ENCODE measurements at places on chromosomes 4 and X.
A peak's percentile ranks its signal among the peaks of the same experiment; 100 is the strongest.

DNA sequence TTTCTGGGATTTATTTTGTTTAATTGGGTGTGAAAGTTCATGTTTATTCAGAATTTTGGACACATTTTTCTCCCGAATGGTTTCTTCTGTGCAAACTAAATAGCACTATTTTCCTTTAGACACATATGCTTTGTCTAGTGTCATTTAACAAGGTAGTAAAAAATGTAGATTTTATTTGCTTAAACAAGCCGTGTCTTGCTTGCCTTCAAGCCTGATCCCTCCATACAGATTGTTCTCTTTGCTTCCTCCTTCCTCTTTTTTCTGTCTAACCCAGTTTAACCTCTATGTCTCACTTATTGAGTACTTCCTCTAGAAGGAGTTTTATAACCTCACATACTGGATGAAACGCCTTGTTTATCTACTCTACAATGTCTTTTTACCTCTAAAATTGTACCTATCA, 211.8 kb downstream of the NPFFR2 start:
- no peak for DNase-seq

DNA sequence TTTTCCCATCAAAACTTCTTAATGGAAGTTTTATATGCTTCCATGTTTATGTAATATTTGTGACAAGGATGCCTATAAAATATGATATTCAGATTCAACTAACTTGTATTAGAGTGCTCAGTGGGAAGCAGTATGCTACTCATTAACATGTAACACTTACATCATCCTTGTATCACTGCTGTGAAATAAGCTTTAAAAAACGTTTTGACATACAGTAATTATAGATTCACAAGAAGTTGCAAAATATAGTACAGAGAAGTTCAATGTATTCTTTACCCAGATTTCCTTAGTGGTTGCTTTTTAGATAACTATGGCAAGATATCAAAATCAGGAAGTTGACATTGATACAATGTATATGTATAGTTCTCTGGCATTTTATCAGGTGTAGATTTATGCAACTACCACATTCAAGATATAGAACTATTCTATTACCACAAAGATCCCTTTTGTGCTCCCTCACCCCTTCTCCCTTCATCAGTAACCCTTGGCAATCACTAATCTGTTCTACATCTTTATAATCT, 56.3 kb downstream of the DTHD1 start:
- no peak for DNase-seq

DNA sequence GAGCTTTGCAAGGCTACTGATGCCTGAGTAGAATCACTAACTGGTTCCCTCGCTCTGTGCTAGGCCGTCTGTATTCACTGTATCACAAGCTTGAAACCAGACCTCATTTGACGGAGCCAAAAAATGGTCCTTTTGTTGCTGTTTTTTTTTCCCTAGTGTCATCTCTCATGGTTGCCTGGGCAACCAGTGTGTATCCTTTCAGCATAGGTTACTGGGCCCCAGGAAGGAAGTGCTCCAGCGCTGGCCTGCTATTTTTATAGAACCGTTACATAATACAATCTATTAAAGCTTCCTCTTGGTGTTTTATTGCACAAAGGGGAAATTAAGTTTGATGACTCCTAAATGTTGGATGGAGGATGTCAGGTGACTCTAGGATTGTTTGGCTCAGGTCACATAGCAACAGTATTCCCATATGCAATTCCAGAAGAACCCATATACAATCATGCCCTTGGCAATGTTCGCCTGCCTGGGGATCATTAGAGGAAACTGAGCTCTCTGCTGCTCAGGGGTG, 220.4 kb downstream of the SPRY1 start:
- DNase-seq, result peak; percentile 23

DNA sequence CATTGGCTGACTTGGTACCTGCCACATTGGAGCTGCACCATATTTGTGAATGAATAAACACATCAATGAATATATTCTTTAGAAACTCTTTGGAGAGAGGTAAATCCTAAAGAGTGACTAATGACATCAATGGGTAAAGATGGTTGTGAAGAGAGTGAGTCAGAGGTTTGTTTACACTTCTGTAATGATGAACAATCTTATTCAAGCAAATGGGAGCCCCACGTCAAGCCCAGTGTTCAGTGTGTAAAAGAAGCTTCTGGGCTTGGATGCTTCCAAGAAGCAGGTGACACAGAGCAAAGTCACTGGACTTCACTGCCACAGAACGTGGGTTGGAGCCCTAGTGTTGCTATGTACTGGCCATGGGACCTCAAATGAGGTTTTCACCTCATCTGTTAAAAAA, 319.0 kb downstream of the STK32B start:
- no peak for DNase-seq

GRCh38 chr4:173046144-173046543, 122.5 kb upstream of the GALNT7 start:
- no peak for DNase-seq

DNA sequence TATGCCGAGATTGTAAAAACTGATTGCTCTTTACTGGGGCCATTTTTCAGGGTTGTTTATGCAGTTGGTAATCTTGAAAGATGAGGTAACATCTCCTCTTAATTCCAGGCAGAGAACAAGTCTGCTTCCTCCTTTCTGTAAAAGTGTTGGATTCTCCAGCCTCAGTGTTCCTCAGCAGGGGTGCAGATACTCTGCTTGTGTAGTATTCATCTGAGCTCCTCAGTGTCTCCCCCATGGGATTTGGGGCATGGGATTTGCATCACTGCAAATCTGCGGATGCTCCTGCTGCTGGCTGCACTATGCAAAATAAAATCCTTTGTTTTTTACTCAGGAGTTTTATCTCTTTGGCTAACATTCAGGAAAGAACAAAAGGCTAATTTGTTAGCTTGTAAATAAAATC, 104.9 kb upstream of the ATP8A1 start:
- peak; percentile 42 for DNase-seq

DNA sequence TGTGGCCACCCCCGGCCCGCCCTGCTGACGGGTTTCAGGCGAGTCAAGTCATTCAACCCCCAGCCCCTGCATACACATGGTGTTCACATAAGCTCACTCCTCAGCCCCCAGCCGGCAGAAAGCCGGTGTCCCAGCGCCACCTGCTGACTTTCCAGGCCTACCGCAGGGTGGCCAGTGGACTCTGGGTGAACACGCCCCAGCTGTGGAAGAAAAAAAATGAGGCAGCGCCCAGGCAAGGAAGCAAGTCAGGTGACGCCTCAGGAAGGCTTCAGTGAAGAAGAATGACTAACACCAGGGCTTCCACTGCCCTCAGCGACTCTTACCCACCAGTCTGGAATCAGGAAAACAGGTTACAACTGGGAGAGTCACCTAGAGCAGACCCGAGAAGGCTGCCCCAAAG, 15.8 kb downstream of the BCAP31 start:
- DNase-seq, result peak; percentile 64

- no peak for DNase-seq
These were observed 75.9 kb downstream of the UCHL1 start for GRCh38 chr4:41332510-41333054.
